ENCODE measurements at places on chromosomes 11 and 22. TPM values are rescaled to one million over a fixed set of nuclear protein-coding genes. Genes with fewer than 3 reads are reported as not detected.
A peak's percentile ranks its signal among the peaks of the same experiment; 100 is the strongest.

DNA sequence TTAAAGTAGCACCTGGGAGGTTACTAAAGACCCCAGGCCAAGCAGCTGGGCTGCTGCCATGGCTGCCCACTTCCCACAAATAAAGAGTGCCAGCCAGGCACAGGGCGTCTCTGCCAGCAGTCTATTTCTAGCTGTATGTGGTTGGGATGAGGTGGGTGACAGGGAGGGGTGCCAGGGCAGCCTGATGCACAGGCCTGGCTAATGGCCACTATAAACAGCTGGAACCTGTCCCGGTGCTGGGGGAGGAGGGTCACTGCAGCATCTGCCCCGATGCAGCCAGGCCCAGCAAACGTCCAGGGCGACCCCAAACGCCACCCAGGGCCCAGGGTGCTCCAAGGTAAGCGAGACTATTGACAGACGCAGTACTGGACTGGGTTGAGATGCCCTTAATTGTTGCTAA lies 37.4 kb downstream of the SCUBE1 start:
- peak; percentile 71 for DNase-seq
- peaks cover 7% of the 10 kb centered on the region for H3K27me3 ChIP-seq
- no peaks in the 10 kb centered on the region for H3K36me3 ChIP-seq
- H3K27ac ChIP-seq = peak overlapping the region; percentile 64

DNA sequence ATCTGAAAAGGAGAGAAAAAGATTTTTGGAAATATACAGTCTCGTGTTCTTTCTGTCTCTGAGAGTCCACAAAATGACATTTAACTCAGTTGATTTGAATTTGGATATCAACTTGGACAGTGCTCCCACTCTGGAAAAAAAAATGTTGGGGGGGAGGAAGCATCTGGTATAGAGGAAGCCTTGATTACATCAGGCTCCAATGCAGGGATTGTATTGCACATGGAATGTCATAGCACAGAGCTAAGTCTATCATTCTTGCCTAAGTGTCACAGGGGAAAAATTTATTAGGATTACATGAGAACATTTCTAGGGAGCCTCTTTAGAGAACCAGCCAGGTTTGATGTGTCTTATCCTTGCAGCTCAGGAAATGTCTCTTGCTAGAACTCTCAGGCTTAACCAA lies 23.0 kb downstream of the MS4A6A start:
- H3K27ac ChIP-seq = no peak overlapping the region
- no peak overlapping the region for H3K4me3 ChIP-seq
- H3K4me1 ChIP-seq = no peaks in the 10 kb centered on the region

- no peak overlapping the region for H3K27ac ChIP-seq
- H3K27me3 ChIP-seq = no peaks in the 10 kb centered on the region
- H3K4me1 ChIP-seq = no peaks in the 10 kb centered on the region
Measured at GRCh38 chr11:21485006-21485405, 707.9 kb upstream of the ANO5 start.

DNA sequence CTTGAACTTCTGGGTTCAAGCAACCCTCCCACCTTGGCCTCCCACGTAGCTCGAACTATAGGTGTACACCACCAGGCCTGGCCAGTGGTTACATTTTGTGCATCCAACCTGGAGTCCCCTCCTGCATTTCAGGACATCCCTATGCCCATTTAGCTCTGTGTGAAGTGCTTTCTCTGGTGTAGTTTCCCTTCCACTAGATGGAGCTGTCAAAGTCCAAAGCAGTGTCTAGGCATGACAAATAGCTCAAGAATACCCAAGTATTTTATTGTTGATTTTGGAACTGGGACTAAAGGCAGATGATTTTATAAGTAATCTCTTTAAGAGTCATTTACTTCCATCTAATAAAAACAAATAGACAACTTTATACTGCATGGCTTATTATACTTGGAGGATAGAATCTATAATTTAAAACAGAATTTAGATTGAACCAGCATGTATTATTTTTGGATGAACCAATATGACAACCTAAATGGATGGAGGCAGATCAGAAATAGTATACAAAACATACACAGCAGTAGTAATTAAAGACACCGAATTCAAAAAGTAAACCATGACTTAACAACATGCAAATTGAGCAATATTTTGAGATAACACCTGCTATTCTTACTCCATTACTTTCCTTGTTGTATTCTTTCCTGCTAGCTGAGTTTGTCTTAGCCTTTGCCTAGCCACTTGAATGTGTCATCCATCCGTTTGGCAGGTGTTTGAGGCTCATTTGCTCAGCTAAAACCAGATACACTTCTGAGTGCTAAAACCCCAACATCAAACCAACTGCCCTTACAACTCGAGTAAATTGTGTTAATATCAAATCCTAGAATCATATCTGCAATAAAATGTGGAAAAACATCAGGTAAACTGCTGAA lies 37.7 kb downstream of the EIF4ENIF1 start:
- peak overlapping the region; percentile 34 for H3K27ac ChIP-seq
- H3K27me3 ChIP-seq = no peaks in the 10 kb centered on the region
- no peak for DNase-seq
- peaks cover 42% of the 10 kb centered on the region for H3K4me1 ChIP-seq

DNA sequence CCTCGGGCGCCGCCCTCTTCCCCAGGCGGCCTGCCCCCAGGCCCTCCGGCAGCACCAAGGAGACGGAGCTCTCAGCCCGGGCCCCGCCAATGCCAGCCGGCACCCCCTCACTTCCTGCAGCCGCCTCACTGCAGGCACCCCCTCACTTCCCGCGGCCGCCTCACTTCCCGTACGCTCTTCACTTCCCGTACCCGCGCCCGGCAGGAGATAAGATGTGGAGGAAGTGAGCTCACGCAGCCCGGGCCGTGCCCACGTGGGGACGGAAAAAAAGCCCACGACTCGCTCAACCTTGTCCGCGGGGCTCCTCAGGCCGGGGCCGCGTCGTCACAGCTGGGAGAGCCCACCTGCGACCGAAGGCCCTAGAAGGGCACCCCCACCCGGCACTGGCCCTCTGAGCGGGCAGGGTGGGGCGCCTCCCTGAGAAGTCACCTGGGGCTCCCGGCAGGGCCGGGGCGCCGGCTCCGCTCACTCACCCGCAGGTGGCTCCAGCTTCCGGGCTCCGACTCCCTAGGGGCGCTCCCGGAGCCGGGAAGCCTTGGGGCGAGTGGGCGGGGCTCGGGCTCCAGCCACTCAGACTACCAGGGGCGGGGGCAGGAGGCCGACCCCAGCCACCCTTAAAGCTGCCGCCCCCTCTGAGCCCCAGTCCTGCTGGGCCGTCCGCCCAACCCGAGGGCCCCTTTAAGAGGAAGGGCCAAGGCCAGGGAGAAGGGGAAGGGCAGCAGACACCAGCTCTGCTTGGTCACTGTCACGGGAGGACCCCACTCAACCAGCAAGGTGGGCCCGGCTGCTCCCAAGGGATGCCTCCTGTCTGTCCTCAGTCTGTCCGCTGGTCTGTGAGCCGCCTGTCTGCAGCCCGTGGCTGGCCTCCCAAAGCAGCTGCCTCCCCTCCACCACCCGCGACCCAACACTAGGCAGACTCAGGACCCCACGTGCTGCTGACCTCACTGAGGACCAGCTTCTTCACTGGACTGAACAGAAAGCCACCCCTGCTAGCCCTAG lies 31.4 kb downstream of the PISD start:
- peak overlapping the region; percentile 93 for H3K4me3 ChIP-seq
- peaks cover 65% of the 10 kb centered on the region for H3K4me1 ChIP-seq
- H3K36me3 ChIP-seq = no peaks in the 10 kb centered on the region
- DNase-seq = peak; percentile 82

- peaks cover 32% of the 10 kb centered on the region for H3K4me1 ChIP-seq
- no peaks in the 10 kb centered on the region for H3K27me3 ChIP-seq
- no peaks in the 10 kb centered on the region for H3K36me3 ChIP-seq
- no peak overlapping the region for H3K27ac ChIP-seq
Measured at GRCh38 chr11:11594162-11594561, 27.6 kb downstream of the GALNT18 start.

- peak overlapping the region; percentile 59 for H3K27ac ChIP-seq
- no peak overlapping the region for H3K4me3 ChIP-seq
- H3K36me3 ChIP-seq = peaks cover 21% of the 10 kb centered on the region
- H3K27me3 ChIP-seq = no peaks in the 10 kb centered on the region
- DNase-seq = no peak
- peaks cover 50% of the 10 kb centered on the region for H3K4me1 ChIP-seq
Measured at GRCh38 chr22:41863472-41863871, 30.6 kb downstream of the SREBF2 start.

DNA sequence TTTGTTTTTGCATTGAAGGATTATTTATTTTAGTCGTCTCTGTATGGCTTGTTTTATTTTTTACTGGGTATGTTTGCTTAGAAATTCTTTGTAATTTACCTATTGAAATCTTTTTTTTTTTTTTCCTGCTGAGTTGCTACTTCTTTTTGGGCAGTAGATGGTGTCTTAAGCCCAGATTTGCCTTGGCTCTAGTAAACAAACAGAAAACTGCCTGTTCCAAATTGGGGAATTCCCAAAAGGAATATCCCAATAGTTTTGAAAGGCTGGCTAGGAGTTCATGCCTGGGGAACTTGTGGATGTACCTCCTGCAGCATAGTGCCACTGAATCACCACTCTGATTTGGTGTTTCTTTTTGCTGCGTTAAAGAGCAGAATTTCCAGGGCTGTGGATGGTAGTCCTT lies 17.7 kb downstream of the PAMR1 start:
- no peak for DNase-seq
- H3K27me3 ChIP-seq = peaks cover 16% of the 10 kb centered on the region
- H3K27ac ChIP-seq = no peak overlapping the region
- H3K4me3 ChIP-seq = no peak overlapping the region

GRCh38 chr11:62438641-62439040 lies 19.8 kb downstream of the SCGB1A1 start:
- no peak overlapping the region for H3K4me3 ChIP-seq
- H3K27ac ChIP-seq = no peak overlapping the region
- peaks cover 42% of the 10 kb centered on the region for H3K4me1 ChIP-seq
- H3K27me3 ChIP-seq = no peaks in the 10 kb centered on the region
- no peak for DNase-seq

GRCh38 chr22:29427176-29427760 lies 11.1 kb upstream of the RFPL1 start:
- no peak for DNase-seq
- peaks cover 19% of the 10 kb centered on the region for H3K27me3 ChIP-seq
- no peaks in the 10 kb centered on the region for H3K4me1 ChIP-seq
- H3K27ac ChIP-seq = no peak overlapping the region
- H3K4me3 ChIP-seq = no peak overlapping the region

- peaks cover 8% of the 10 kb centered on the region for H3K36me3 ChIP-seq
- DNase-seq = no peak
- H3K27me3 ChIP-seq = no peaks in the 10 kb centered on the region
- peak overlapping the region; percentile 36 for H3K27ac ChIP-seq
- no peak overlapping the region for H3K4me3 ChIP-seq
Measured at GRCh38 chr22:33325232-33326004, 267.2 kb upstream of the SYN3 start.

- H3K4me3 ChIP-seq = peak overlapping the region; percentile 45
- no peaks in the 10 kb centered on the region for H3K27me3 ChIP-seq
- peaks cover 17% of the 10 kb centered on the region for H3K4me1 ChIP-seq
- no peak for DNase-seq
Measured at GRCh38 chr11:61904539-61905048, 12.8 kb downstream of the RAB3IL1 start.

GRCh38 chr11:69352715-69353319 lies 58.9 kb downstream of the MYEOV start:
- no peaks in the 10 kb centered on the region for H3K36me3 ChIP-seq
- H3K27me3 ChIP-seq = no peaks in the 10 kb centered on the region

- DNase-seq = no peak
- no peak overlapping the region for H3K4me3 ChIP-seq
- H3K36me3 ChIP-seq = peaks cover 98% of the 10 kb centered on the region
- no peaks in the 10 kb centered on the region for H3K27me3 ChIP-seq
- H3K27ac ChIP-seq = no peak overlapping the region
Measured at GRCh38 chr11:13367115-13367514, 89.5 kb downstream of the BMAL1 start.

DNA sequence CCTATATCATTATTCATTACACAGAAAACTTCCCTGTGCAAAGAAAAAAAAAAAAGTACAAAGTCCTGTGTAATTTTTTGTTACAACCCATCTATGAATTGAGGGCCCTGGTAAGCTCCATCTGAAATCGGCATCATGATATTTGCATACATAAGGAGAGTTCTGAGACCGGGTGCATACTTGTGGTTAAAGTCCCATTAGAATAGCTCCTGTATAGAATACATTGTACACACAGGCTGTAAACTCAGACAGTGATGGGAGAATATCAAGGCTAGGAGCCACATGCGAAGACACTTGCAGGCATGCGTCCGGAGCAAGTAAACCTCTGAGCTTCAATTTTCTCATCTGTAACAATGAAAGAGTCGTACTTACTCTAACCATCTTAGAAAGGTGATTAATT lies 353.2 kb downstream of the ETS1 start:
- no peak overlapping the region for H3K4me3 ChIP-seq
- no peak for DNase-seq
- H3K27ac ChIP-seq = no peak overlapping the region

- H3K4me1 ChIP-seq = peaks cover 83% of the 10 kb centered on the region
- peaks cover 76% of the 10 kb centered on the region for H3K27me3 ChIP-seq
- peak overlapping the region; percentile 98 for H3K27ac ChIP-seq
- H3K4me3 ChIP-seq = peak overlapping the region; percentile 82
- peak; percentile 54 for DNase-seq
- H3K36me3 ChIP-seq = peaks cover 8% of the 10 kb centered on the region
Measured at GRCh38 chr11:124760205-124760652, 1.9 kb downstream of the ESAM start.

DNA sequence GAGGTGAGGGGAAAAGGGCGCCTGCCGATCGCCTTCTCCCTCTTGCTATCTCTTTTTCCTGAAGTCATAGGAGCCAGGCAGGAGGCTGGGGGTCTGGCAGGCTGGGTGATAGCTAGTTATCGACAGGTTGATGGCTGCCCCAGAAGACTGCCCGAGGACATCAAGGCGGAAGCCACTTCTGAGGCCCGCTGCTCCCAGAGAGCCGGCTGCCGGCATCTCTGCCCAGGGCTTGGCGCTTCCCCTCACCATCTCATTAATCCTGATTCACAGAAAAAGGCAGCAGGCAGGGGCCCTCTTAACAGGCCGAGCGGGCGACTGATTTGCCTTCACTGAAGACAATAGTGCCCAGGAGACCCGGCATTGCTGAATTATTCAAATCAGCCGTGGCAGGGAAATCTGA lies 124.2 kb downstream of the MIAT start:
- no peak overlapping the region for H3K27ac ChIP-seq
- DNase-seq = no peak
- H3K27me3 ChIP-seq = no peaks in the 10 kb centered on the region
- peaks cover 38% of the 10 kb centered on the region for H3K4me1 ChIP-seq
- no peak overlapping the region for H3K4me3 ChIP-seq

OR2AG2 gene
- not detected for total RNA-seq

SCN3B gene
- total RNA-seq = 1.9 TPM

ADAMTS15 gene
- 22.9 TPM for total RNA-seq

CCDC73 gene
- not detected for total RNA-seq

MS4A12 gene
- not detected for total RNA-seq

GAL3ST3 gene
- 1.3 TPM for total RNA-seq

GNAZ gene
- total RNA-seq = 2.9 TPM

GLYAT gene
- not detected for total RNA-seq

DKK3 gene
- total RNA-seq = 769 TPM

Data from left ventricle myocardium inferior (tissue), 1 donor.